ENCODE measurements at places on chromosomes 2 and 18. TPM values are rescaled to one million over a fixed set of nuclear protein-coding genes. Genes with fewer than 3 reads are reported as not detected.

The PRKAG3 gene
- total RNA-seq, result not detected

The RASGRP3 gene
- 0.59 TPM for total RNA-seq

The TUBB8B gene
- 0.57 TPM for total RNA-seq

The POTEI gene
- total RNA-seq, result 1.2 TPM

The L3MBTL4 gene
- not detected for total RNA-seq

DNA sequence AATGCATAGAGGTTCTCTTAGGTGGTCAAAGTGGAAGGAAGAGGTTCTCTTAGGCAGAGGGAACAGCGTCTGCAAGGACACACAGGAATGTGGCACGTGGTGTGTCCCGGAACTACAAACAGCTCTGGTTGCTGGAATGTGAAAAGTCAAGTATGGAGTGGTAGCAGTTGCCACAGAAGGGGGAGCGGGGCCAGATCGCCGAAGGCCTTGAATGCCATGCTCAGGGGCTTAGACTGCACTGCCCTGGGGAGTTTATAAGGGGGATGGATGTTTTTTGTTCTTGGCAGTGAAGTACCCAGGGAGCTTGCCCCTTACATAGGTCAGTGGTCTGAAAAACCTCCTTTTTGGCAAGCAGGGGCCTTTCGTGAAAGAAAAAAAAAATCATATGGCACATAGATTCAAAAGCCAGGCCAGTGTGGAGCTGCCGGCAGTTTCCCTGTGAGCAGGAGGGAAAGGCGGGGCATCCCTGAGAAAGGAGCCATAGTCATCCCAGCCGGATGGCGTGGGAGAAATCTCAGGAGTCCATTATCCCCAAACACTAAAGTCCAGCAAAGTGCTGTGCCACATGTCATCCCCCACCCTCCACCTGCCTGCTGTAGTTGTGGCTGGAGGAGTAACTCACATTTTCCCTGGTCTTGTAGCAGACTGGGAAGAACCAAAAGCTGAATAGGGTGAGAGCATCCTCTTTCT, 45.4 kb downstream of the GORASP2 start:
- no peaks in the 10 kb centered on the region for H3K36me3 ChIP-seq
- no peak overlapping the region for H3K4me3 ChIP-seq
- no peak overlapping the region for H3K27ac ChIP-seq
- no peak for DNase-seq
- peaks cover 12% of the 10 kb centered on the region for H3K4me1 ChIP-seq
- H3K27me3 ChIP-seq, result no peaks in the 10 kb centered on the region

DNA sequence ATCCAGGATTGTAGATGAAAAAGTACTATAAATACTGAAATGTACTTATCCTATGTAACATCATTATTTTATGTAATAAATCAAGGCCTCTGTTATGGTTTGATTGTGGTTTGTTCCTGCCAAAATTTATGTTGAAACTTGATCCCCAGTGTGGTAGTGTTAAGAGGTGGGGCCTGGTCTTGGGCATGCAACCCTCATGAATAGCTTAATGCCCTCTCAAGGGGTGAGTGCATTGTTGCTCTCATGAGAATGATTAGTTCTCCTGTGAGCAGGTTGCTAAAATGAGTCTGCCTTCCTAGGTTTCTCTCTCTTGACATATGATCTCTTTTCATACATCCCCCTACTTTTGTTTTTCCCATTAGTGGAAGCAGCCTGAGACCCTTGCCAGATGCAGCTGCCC, 915.4 kb downstream of the TSN start:
- DNase-seq, result no peak
- H3K4me1 ChIP-seq, result no peaks in the 10 kb centered on the region
- H3K27ac ChIP-seq, result no peak overlapping the region
- H3K4me3 ChIP-seq, result no peak overlapping the region

GRCh38 chr18:78688916-78689315, 290.7 kb upstream of the SALL3 start:
- H3K4me1 ChIP-seq, result no peaks in the 10 kb centered on the region
- H3K27me3 ChIP-seq, result 0 out of 2 replicates have a peak, but pooled peaks cover 13% of the 10 kb centered on the region
- H3K4me3 ChIP-seq, result no peak overlapping the region

DNA sequence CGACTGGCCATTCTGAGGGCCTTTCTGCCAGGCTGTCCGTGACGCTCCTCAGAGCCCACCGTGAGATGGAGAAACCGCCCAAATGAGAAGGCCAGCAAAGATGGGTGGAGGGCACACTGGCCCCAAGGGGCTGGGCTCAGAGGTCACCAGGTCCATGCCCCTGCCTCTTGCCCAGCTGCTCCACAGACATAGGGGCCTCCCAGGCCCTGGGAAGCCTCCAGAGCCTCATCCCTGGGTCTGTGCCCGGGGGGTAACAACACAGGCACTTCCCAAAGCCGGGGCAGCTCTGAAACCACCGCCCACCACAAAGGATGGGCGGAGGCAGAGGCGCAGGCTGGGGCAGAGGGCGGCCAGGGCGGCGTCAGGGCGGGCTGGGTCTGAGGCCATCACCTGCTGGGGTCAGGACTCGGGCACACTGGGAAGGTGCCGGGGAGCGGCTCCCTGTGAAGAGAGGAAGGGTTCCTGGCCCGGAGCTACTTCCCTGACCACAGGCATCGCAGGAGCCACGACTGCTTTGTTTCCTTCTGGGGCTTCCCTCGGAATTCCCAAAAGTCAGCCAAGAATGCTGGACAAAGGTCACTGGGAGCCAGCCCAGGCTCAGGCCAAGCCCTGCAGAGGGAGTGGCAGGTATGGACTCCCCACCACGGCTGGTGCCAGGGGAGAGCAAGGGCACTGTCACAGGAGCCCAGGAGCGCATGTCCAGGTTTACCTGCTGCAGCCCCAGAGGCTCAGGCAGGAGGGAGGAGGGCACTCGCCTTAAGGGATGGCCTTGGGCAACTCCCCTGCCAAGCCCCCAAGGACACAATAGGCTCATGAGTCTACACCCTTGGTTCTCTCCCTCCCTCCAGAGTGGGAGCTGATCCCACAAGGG, 9.4 kb downstream of the CYP26B1 start:
- DNase-seq, result no peak
- H3K36me3 ChIP-seq, result no peaks in the 10 kb centered on the region
- H3K27ac ChIP-seq, result no peak overlapping the region

DNA sequence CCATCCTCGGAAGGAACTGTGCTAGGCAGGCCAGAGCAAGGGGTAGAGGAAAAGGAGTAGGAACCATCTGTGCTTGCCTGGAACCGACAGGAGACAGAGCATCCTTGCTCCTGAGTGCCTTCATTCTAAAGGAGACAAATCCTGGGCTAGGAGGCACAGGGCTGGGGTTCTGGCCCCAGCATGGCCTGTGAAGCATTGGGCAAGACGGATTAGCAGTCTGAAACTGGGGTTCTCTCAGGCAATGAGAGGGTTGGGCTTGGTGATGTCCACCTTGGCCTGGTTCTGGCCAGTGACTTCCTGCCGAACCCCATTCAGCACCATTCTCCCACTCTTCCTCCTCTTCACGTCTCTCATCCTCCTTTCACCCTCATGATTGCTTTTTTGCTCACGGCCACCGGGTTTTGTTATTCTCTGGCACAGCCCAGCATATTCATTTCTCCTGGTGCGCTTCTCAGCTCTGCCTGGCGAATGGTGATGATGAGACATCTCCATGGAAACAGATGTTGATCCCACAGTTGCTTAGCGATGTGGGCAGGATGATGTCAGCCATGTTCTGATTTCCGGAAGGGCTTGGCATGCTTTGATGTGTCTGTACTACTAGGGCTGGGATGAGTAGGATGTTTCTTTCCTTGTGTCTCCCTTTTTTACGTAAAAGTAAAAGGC, 127.7 kb downstream of the CAPN13 start:
- no peak overlapping the region for H3K4me3 ChIP-seq
- no peak for DNase-seq
- H3K27me3 ChIP-seq, result no peaks in the 10 kb centered on the region

- no peak overlapping the region for H3K27ac ChIP-seq
- H3K4me1 ChIP-seq, result no peaks in the 10 kb centered on the region
- no peaks in the 10 kb centered on the region for H3K36me3 ChIP-seq
- DNase-seq, result no peak
- H3K27me3 ChIP-seq, result no peaks in the 10 kb centered on the region
These were observed 500.7 kb downstream of the METTL4 start for GRCh38 chr18:2070631-2071030.

DNA sequence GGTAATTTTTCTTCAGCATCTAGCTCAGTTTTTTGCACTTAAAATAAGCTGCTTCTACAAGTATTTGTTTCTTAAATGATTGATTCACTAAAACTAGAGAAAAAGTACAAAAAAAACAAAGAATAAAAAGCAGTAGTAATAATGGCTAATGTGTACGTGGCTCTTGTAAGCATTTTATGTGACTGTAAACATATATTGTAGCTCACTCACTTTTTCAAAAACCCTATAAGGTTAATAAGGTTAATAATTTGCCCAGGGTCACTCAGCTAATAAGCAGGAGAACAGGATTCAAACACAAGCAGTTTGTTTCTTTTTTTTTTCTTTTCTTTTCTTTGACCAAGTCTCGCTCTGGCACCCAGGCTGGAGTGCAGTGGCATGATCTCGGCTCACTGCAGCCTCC, 67.5 kb downstream of the RMDN2 start:
- no peaks in the 10 kb centered on the region for H3K27me3 ChIP-seq
- H3K36me3 ChIP-seq, result no peaks in the 10 kb centered on the region

DNA sequence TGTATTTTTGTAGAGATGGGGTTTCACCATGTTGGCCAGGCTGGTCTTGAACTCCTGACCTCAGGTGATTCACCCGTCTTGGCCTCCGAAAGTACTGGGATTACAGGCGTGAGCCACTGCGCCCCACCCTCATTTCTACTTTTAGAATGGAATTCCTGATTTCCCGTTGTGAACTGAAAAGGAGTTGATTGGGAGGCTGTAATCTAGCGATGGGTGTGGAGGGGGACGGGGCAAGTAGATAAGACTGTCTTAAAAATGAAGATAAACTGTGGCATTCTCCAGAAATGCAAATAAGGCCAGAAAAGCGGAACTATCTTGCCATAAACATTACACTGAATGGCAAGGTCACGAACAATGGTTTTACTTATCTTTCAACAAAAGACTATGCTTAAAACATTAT, 135.4 kb downstream of the TRIB2 start:
- no peak overlapping the region for H3K27ac ChIP-seq
- no peaks in the 10 kb centered on the region for H3K27me3 ChIP-seq
- no peaks in the 10 kb centered on the region for H3K36me3 ChIP-seq

GRCh38 chr2:14781142-14781541, 148.6 kb downstream of the LRATD1 start:
- no peaks in the 10 kb centered on the region for H3K27me3 ChIP-seq
- no peak overlapping the region for H3K27ac ChIP-seq
- DNase-seq, result no peak
- no peaks in the 10 kb centered on the region for H3K36me3 ChIP-seq
- H3K4me3 ChIP-seq, result no peak overlapping the region

- no peaks in the 10 kb centered on the region for H3K27me3 ChIP-seq
- no peak for DNase-seq
- no peak overlapping the region for H3K27ac ChIP-seq
- no peaks in the 10 kb centered on the region for H3K36me3 ChIP-seq
- H3K4me1 ChIP-seq, result no peaks in the 10 kb centered on the region
These were observed 50.7 kb downstream of the SLC14A2 start for GRCh38 chr18:45666006-45666405.

- no peak overlapping the region for H3K4me3 ChIP-seq
- no peak for DNase-seq
- H3K36me3 ChIP-seq, result peaks cover 39% of the 10 kb centered on the region
These were observed 37.5 kb downstream of the PSME4 start for GRCh38 chr2:53933329-53933728.

- H3K36me3 ChIP-seq, result no peaks in the 10 kb centered on the region
- H3K4me1 ChIP-seq, result no peaks in the 10 kb centered on the region
- H3K27ac ChIP-seq, result no peak overlapping the region
- no peak overlapping the region for H3K4me3 ChIP-seq
These were observed 254.6 kb downstream of the SH3BP4 start for GRCh38 chr2:235206399-235206798.

GRCh38 chr18:70165936-70166335, 39.6 kb downstream of the RTTN start:
- no peak overlapping the region for H3K4me3 ChIP-seq
- peaks cover 32% of the 10 kb centered on the region for H3K36me3 ChIP-seq
- H3K27ac ChIP-seq, result no peak overlapping the region
- H3K4me1 ChIP-seq, result no peaks in the 10 kb centered on the region
- DNase-seq, result no peak
- H3K27me3 ChIP-seq, result no peaks in the 10 kb centered on the region

DNA sequence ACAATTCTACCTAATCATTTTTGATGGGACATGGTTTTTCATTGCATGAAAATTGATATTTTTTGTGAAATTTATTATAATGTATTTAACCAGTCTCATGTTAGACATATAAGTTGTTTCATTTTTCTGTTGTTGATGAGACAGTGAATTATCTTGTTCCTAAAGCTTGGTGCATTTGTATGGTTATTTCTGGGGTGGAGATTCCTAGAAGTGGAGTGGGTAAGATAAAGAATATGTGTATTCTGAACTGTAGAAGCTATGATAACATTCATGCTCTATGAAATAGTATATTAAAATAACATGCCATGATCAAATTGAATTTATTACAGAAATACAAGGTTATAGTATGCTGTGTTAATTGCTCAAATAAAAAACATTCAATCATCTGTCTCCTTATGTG, 69.2 kb downstream of the BOLA3 start:
- H3K4me3 ChIP-seq, result no peak overlapping the region
- no peaks in the 10 kb centered on the region for H3K27me3 ChIP-seq
- no peak for DNase-seq
- H3K4me1 ChIP-seq, result no peaks in the 10 kb centered on the region
- no peak overlapping the region for H3K27ac ChIP-seq
- H3K36me3 ChIP-seq, result no peaks in the 10 kb centered on the region

DNA sequence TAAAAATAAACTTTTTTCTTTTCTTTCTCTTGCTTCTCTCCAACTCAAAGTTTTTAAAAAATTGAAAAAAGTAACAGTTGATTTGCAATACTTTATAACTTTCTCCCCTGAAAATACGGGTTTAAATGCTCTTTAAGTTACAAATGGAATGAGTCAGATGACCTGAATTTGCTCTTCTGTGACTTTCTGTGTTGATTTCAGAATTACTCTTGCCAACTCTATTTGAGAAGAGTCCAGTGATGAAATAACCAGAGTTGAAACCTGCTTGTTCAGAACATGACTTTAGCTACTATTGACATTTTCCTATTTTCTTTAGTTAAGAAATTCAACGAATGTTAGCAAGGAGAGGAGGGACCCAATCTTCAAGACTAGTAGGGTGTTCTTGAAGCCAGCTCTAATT, 146.1 kb upstream of the ZSWIM2 start:
- H3K4me1 ChIP-seq, result no peaks in the 10 kb centered on the region
- H3K36me3 ChIP-seq, result no peaks in the 10 kb centered on the region
- no peaks in the 10 kb centered on the region for H3K27me3 ChIP-seq
- DNase-seq, result no peak
- no peak overlapping the region for H3K27ac ChIP-seq

Data from HCT116 (cell line).